Nucleus accumbens (tissue), 56 donors: ENCODE measurements at places on chromosomes 1 and 21.

- no peak for DNase-seq
These were observed 12.3 kb downstream of the GPA33 start for GRCh38 chr1:167077868-167078210.

DNA sequence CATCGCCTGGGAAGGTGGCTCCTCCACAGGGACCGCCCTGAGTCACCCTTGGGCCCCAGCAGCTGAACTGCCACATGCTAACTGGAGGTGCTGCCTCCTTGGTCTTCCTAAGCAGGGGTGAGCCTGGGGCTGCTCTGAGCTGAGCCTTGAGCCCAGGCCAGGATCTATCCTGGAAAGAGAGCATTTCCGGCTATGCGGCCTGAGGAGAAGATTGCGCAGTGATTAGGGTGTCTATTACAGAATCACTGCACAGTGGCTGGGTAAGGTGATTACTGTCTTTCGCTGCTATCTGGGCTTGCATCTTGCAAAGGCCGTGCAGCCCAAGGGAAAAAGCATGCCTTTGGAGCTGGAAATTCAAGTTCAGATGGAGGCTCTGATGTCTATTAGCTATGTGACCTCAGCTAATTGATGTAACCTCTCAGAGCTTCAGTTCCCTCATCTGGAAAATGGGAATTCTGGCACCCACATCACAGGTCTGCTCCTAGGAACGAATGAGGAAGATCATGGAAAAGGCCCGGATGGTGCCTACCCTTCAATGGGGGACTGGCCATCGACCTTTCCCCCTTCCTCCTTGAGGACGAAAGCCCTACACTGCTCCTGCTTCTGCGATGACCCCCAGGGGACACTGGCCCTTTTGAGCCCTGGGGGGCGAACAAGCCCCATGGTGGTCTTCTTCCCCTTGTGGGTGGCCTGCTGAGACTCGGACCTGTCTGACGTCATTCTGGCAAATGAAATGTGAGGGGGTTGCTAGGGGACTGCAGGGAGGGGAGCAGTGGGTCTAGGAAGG, 38.0 kb downstream of the GPR161 start:
- DNase-seq, result no peak

DNA sequence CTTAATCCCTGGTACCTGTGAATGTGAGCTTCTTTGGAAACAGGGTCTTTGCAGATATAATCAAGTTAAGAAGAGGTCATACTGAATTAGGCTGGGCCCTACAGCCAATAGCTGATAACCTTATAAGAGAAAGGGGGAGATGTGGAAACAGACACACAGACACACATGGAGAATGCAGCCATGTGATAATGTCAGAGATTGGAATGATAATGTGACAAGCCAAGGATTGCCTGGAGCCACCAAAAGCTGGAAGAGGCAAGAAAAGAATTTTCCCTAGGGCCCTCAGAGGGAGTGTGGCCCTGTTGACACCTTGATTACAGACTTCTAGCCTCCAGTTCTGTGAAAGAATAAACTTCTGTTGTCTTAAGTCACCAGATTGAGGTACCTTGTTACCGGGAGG, 114.5 kb upstream of the SOD1 start:
- DNase-seq, result no peak

GRCh38 chr1:20590306-20590777, 1.4 kb downstream of the CDA start:
- no peak for DNase-seq

GRCh38 chr1:207807326-207807689, 55.5 kb downstream of the CD46 start:
- no peak for DNase-seq

DNA sequence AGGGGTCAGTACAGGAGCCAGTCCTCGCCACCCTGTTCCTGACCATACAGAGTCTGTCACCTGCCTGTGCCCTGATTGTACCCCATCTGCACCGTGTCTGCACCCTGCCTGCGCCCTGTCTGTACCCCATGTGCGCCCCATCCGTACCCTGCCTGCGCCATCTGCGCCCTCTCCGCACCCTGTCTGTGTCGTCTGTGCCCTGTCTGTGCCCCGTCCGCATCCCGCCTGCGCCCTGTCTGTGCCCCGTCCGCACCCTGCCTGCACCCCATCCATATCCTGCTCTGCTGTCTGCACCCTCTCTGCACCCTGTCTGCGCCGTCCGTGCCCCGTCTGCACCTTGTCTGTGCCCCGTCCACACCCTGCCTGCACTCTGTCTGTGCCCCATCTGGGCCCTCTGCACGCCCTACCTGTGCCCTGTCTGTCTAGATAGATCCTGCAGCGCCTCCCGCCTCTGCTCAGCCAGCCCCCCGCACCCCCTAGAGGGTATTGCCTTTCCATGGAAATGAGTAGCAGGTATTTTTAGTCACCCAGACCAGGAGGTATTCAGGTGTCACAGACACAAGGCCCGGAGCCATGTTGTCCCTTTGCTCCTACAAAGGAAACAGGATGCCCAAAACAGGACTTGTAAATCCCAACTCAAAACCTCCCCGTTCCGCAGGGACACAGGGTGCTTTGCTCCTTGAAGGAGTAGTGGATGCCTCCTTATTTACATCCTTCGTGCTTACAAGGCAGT, 7.7 kb upstream of the NPHP4 start:
- no peak for DNase-seq

GRCh38 chr1:31795801-31796621, 19.8 kb downstream of the SPOCD1 start:
- DNase-seq, result no peak

GRCh38 chr1:164325786-164326185, 233.2 kb upstream of the PBX1 start:
- no peak for DNase-seq

DNA sequence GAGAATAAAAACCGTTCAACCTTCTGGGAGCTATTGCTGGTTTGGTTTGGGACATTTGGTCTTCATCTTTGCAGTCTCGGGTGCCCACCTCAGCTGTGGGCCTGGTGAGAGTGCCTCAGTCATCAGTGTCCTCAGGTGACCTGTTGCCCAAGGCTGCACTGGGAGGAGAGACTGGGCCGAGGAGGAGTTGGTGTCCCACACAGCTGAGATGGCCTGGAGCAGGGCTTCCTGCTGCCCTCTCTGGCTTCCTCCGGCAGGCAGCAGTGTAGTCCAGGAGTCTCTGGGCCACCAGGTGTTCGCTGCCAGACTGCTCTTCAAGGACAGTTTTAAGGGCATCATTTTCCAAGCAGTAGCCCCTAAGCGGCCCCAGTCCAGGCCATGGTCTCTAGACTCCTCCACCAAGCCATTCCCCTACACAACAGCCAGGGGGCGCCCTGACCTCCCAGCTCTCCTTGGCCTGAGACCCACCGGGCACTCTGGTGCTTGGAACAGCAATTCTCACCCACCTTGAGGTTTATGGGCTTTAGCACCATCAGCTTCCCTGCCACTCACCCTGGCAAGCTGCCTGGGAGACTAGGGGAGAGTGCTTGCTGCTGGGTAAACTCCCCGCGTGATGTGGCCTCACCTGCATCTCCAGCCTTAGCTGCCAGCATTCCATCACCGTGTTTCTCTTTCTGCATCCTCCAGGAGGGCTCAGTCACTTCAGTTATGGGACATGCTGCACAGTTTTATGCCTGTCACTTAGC, 9.1 kb upstream of the SYTL1 start:
- peak; percentile 31 for DNase-seq

- no peak for DNase-seq
These were observed 27.7 kb downstream of the PKP1 start for GRCh38 chr1:201310986-201311355.

DNA sequence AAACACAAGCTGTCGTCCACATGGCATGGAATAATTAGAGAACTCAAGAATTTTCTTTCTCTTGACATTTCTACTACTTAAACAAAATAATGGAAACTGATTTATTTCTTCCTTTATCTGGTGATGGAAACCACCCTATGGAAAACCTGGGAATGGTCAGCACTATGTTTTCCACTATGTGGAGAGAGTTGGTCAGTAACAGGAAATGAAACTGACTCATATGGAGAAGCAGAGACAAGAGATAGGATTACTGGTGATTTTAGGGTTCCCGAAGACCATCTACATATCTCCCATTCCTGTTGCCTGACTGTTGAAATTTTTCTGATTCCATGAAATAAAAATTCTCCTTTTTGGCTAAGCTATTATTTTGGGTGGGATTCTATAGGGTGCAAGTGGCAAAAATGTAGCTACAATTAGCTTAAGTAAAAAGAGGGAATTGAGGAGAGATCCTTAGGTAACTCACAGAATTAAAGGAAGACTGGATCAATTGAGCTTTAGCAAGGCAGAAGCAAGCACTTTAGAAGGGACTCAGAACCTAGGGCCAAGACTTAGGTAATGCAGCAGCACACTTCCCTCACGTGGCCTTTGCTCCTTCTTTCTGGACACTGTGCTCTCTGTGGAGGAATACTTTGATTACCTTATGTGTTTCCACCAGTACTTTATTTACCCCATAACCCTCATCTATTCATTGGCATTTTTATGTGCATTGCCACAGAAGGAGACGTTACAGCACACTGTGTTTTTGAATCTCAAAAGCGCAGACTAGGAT, 89.6 kb downstream of the LEPR start:
- no peak for DNase-seq

DNA sequence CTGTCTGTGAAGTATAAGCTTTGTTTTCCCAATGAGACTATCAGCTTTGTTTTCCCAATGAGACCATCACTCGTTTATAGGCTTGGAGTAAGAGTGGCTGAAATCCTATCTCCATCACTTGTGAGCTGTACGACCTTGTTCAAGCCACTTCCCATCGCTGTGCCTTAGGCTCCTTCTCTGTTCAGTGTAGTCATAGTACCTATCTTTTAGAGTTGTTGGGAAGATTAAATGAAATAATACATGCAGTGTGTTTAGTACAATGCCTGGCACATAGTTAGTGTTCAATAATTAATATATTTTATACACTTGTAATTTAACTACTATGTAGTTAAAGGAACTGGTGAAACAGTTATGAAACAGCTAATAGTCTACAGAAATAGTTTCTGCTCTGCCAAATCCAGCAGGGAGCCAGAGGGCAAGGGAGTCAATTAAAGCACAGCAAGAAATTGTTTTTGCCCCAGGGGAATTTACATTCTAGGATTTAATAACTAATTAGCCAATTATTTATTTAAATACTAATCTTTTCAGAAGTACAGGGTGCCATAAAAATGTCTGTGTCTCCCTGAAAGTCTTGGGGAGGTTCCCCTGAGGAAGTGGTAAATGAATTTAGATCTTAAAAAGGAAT, 139.3 kb upstream of the HMCN1 start:
- DNase-seq, result no peak

- no peak for DNase-seq
These were observed 207.4 kb downstream of the GABPA start for GRCh38 chr21:25942135-25942534.

DNA sequence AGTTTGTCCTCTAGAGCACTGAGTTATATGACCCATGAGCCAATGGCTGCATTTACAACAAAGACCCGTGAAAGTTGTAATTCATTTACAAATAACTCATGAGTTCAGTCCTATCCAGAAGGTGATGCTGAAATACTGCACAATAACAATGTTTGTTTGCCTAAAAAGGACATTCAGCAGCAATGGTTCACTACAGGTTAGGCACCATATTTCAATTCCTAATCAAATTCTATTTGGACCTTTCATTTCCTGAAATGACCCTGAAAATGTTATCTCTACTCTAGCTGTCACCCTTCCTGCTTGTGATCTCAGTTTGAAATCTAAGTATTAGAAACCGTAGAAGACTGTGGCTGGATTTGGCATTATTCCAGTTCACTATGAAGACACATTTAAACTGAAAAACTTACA, 191.2 kb upstream of the SAMSN1 start:
- DNase-seq, result no peak

DNA sequence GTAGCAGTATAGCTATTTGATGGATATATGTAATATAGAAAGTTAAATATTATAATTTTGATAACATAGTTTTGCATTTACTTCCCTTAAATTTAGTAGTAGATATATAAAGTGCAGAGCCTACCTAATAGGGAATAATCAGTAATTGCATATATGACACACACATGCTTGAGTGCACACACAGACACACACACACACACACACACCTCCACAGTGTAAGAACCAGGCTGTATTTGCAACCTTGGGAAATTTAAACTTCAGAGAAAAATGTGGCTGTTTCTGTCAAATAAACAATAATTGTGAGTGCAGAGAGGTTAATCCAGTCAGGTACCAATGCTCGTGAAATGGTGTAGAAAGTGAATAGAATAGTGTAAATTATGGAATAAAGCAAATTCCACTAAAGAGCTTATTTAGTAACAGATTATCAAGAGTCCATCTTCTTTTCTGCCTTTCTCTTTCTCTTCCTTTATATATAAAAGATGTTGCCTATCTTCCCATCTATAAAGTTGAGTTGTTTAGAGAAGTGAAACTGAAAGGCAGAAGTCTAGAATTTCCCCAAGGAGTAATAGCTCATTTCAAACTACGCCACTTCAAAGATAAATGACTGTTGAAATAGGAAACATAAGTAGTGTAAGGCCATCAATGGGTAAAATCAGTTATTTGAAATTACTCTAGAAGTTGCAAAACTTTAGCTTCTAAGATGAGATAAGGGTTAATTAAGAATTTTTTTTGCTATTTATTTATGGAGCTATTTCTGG, 273.7 kb downstream of the SRGAP2C start:
- no peak for DNase-seq

- DNase-seq, result no peak
These were observed 24.7 kb downstream of the SCMH1 start for GRCh38 chr1:41217441-41217840.

GRCh38 chr1:243406424-243406823, 150.6 kb downstream of the SDCCAG8 start:
- DNase-seq, result no peak

DNA sequence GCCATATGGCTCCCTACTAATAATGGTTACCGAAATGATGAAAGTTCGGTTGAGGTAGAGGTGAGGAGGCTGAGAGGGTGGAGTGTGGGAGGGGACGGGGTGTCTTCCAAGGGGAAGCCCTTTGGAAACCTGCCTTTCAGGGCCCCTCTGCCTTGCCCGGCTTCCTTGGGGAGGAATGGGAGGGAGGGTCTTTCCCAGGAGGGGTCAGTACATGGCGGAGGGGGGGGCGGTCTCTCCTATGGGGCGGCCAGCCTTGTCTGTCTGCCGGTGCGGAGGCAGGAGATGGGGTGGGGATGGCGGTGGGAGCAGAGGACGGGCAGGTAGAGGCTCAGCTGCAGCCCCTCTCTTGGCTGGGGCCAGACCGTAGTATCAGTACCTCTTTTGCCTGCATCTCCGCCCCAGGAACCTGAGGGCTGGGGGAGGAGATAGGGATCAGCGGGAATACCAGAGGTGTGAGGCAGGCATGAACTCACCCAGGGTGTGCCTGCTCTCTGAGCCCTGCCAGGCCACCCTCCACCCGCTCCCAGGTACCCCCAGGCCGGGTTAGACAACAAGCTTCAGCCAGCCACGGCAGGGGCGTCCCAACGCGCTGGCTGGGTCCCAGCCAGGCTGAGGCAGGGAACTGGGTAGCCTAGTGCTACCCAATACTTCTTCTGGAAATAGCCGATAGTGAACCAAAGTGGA, 79.4 kb upstream of the POU3F1 start:
- DNase-seq, result no peak
